Activated naive CD8-positive, alpha-beta T cell treated with anti-CD3 and anti-CD28 coated beads, Interleukin-2, amount 50 U/mL, for 16 hours (primary cell): ENCODE measurements at places on chromosomes 11 and 22.
A peak's percentile ranks its signal among the peaks of the same experiment; 100 is the strongest.

- no peak for DNase-seq
Observed at GRCh38 chr22:40082184-40082583, 87.4 kb downstream of the FAM83F start.

GRCh38 chr11:36008584-36008983 lies 64.7 kb downstream of the LDLRAD3 start:
- no peak for DNase-seq

GRCh38 chr22:40044102-40044869 lies 49.5 kb downstream of the FAM83F start:
- peak; percentile 96 for DNase-seq

- DNase-seq = no peak
Observed at GRCh38 chr11:45920531-45921477, 1.7 kb upstream of the LARGE2 start.

- DNase-seq = no peak
Observed at GRCh38 chr11:69774354-69775162, 583 bp downstream of the FGF4 start.

DNA sequence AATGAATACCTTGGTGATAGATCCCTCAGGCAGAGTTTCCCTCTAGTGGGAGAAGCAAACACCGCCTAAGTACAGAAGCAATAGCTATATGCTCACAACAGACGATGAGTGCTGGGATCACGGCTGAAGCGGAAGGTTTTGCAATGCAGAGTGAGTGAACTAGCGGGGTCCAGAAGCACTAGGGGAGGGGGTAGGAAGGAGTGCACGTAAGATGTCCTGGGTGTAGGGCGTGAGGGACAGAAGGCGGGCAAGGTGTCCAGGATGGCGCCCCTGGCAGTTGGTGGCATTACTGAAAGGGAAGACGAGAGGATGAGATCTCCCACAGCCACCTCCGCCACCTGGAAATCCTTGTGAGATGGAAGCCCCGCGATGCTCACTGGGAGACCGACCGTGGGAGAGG lies 81.0 kb downstream of the ETS1 start:
- DNase-seq = no peak

DNA sequence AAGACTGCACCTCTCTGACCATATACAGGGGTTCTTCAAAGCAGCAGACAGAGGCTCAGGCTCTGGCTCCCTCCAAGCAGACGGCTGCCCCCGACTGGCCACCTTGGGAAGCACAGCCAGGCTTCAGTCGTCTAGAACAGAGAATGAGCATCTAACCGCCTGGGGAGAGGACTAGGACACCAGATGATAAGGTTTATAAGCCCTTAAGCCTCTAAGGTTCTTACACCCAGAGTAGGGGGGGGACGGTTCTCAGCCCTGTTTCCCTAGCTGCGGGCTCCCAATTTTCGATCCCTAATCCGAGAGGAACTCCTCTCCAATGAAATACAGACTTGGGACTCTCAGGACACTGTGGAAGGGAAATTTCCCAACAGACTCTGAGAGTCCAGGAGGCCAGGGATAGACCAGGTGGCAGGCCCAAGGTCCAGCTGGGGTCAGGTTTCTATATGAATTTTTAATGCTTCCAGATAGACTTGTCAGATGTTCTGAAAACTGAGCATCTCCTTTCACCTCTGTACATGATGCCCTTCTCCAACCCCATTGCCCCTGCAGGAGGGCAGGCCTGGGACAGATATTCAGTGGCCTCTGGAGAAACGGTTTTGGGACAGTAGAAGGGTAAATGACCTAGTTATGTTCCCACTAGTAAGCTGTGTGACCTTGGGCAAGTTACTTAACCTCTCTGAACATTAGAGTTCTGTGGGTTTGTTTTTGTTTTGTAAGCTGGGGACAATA lies 20.2 kb downstream of the RTN4RL2 start:
- DNase-seq = no peak

GRCh38 chr11:73263640-73264039 lies 8.5 kb upstream of the P2RY6 start:
- DNase-seq = no peak

DNA sequence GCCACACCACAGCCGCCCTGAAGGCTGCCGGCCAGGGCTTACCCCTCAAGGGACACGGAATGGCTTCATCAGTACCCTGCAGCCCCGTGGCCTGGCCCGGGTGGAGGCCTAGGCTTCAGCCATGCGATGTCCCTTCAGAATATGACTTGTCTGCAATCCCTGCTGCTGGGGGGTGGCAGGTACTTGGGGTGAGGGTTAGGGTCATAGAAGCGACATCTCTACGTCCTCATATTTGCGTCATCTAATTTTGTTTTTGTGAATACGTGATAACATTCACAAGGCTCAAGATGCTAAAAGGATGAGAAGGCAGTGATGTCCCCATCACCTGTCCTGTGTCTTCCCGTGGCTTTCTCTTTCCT lies 6.4 kb downstream of the CCND1 start:
- no peak for DNase-seq

- DNase-seq = no peak
Observed at GRCh38 chr11:74024261-74025029, 15.6 kb upstream of the UCP3 start.

DNA sequence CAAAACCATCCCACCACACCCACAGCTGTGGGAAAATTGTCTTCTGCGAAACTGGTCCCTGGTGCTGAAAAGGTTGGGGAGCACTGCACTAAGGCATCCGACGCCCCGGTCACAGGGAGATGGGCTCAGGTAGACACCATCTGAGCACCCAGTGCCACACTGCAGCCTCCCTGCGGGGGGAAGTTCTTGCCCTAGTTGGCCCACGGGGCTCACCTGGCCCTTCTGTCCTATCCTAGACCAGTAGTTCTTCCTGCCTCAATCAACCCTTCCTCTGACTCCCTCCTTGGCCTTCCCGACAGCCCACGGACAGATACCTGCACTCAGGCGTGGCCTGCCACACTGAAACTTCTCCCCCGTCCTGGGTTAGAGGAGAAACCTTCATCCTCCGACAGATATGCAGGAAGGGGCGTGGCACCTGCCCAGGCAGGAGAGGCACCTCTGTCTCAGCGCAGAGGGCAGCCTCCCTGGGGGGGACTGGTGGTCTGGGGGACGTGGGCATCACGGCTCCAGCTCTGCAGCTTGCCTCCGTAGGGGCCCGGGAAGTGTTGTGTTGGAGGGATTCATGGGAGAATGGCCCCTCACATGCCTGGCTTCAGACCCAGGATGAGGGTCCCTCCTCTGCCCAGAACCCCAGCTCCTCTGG lies 4.5 kb downstream of the ANO9 start:
- DNase-seq = no peak

DNA sequence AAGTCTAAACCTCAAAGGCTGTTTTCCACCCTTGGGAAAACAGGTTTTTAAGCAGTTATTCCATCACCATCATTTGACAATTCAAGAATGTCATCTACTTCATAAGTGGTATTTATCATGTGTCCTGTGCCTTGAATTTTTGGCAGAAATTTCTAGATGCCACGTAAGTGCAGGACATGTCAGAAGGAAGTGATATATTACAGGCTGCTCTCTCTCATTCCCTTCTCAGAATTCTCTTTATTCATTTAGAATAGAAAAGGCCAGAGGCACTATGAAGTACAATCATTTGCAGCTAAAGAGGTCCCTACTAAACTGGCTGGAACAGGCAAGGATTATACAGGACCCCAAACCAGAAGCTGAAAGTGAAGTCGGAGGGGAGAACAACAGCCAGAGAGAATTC lies 11.9 kb downstream of the RBFOX2 start:
- DNase-seq = no peak

DNA sequence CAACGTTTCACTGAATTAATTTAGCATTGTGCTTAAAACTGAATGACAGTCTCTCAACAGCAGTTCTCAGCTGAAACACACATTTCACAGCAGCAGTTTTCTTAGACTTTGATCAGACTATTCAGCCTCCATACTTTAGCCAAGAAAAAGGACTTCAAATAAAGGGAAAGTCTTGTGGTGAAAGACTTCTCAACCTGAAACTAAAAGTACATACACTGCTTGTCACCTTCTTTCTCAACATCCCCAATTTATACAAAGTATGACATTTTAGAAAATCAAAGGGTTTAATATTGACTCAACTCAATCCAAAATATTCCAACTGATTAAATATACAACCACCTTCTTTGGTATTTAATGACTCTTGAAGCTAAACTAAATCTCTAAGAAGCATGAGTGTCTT lies 419.0 kb downstream of the LRRC4C start:
- DNase-seq = no peak

- DNase-seq = no peak
Observed at GRCh38 chr22:40156001-40156516, 21.7 kb upstream of the TNRC6B start.

DNA sequence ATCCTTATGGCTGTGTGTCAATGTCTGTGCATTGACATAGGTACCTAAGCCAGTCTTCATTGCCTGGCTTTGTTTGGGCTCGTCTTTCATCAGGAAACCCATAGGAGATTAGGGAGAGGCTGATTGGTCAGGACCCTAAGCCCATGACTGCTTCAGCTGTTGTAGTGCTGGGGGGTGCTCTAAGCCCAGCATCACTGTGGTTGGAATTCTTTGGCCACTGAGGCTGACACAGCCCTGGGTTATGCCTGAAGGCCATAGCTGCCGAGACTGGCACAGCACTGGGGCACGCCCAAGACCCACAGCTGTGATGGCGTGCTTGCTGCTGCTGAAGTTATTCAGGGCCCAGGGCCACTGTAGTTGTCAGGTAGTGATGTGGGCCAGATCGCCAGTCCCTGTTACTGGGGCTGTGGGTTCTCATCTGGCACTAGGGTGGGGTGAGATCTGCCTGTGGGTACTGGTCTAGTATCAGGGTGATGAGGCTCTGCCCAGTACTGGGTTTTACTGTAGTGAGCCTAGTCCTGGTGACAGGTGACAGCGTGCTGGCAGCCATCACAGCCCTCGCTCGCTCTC lies 4.9 kb downstream of the USP18 start:
- no peak for DNase-seq

GRCh38 chr11:102469196-102469821 lies 16.7 kb upstream of the TMEM123 start:
- no peak for DNase-seq
